ENCODE measurements at places on chromosomes 4 and X. TPM values are rescaled to one million over a fixed set of nuclear protein-coding genes. Genes with fewer than 3 reads are reported as not detected.

DNA sequence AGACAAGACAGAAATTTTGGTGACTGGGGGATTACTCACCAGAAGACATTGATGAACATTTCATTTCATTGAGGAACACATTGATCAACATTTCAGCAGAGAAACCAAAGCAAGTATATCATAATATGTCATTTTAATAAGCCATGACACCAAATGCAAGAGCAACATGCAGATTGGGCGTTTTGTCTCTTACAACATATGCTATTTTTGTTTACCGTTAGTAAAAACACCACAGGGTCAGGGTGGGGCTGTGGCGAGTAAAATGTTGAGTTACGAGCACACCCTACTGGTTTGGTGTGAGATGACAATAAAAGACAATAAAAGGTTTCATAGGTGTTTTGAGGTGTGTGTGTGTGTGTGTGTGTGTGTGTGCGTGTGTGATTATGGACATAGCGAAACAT is 294.5 kb downstream of the PDGFC start:
- H3K27ac ChIP-seq = no peak overlapping the region
- H3K4me3 ChIP-seq = no peak overlapping the region
- no peaks in the 10 kb centered on the region for H3K4me1 ChIP-seq
- H3K27me3 ChIP-seq = no peaks in the 10 kb centered on the region

The DKK2 gene
- total RNA-seq = not detected

The HELQ gene
- 10.1 TPM for total RNA-seq

The NKRF gene
- total RNA-seq = 13.0 TPM

The EVC2 gene
- total RNA-seq = 4.8 TPM

DNA sequence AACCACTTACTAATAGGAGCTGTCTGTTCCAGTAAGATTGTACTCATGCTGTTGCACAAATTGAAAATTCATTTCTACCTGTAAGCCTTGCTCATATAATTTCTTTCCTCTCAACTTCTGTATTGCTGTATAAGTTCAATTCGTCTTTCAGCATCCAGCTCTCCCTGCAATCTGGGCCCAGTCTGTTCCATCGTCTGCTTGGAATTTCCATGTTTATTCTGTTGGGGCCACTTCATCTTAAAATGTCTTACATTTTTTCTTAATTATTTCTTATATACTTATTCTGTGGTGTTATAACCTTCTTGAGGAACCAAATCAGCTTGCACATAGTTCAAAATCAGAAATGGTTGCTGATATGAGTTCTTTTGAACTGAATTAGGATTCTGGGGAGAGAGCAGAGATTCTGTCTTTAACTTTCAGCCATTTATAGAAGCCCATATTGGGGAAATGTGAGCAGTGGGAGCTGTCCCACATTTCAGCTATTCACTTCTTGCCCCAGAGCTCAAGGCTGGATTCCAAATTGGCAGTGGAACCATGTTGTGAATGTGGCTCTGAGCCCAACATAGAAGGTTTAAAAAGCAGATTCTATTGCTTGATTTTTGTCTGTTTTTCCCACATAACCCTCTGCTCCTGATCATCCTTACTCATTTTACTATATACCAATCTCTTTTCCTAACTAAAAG is 291.9 kb downstream of the BMPR1B start:
- H3K4me3 ChIP-seq = no peak overlapping the region
- DNase-seq = no peak
- H3K4me1 ChIP-seq = peaks cover 3% of the 10 kb centered on the region
- no peak overlapping the region for H3K27ac ChIP-seq

The LARP1B gene
- 31.1 TPM for total RNA-seq

- DNase-seq = no peak
- peaks cover 3% of the 10 kb centered on the region for H3K4me1 ChIP-seq
- H3K27ac ChIP-seq = no peak overlapping the region
- H3K36me3 ChIP-seq = peaks cover 4% of the 10 kb centered on the region
These were observed 933.7 kb downstream of the NLGN4X start for GRCh38 chrX:5295004-5295403.

The HTR2C gene
- total RNA-seq = 2.3 TPM

DNA sequence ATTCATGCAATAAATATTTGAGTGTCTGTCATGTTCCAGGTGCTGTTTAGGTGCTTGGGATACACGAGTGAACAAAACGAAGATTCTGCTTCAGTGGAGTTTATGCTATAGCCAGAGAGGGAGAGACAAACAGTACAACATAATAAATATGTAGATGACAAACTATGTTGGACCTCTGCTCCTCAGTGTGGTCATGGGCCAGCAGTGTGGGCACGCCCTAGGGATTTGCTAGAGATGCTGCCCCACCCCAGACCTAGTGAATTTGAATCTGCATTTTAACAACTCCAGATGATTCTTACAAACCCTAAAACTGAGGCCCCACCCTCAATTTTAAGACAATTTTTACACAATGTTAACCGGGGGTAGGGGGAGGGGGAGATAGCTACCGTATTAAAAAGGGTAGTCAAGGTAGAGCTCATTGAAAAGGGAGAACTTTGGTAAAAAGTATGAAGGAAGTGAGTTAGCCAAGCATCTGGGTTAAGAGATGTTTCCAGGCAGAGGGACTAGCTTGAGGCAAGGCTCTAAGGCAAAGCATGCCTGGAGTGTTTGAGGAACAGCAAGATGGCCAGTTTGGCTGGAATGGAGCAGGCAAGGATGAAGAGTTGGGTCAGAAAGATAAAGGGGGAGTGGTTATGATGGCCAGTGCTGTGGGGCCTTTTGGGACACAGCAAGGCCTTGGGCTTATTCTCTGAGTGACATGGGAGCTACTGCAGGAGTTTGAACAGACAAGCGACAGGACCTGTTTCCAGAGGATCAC is 42.4 kb downstream of the SEPSECS start:
- no peak for DNase-seq
- H3K27ac ChIP-seq = no peak overlapping the region
- no peak overlapping the region for H3K4me3 ChIP-seq
- no peaks in the 10 kb centered on the region for H3K27me3 ChIP-seq

- no peaks in the 10 kb centered on the region for H3K27me3 ChIP-seq
- H3K4me1 ChIP-seq = no peaks in the 10 kb centered on the region
- H3K4me3 ChIP-seq = no peak overlapping the region
- H3K36me3 ChIP-seq = no peaks in the 10 kb centered on the region
- no peak for DNase-seq
These were observed 35.7 kb upstream of the INTS6L start for GRCh38 chrX:135484641-135485289.

The PPEF1 gene
- 1.2 TPM for total RNA-seq

DNA sequence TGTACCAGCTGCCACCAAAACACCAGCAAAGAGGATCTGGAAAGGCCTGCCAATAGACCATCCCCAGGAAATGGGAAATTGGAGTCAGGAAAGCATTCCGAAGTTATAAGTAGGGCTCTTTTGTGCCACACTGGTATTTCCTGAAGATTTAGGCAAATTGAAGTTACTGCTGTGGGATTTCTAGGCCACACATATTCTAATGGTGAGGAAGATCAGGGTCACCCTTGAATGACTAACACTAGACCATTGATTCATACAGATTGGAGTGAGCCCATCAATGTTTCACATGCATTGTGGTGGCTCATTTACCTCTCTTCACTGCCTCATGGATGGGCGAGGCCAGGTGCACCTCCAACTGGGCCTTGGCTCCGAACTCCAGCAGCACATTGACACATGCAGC is 22.6 kb downstream of the ASB11 start:
- no peak for DNase-seq
- no peaks in the 10 kb centered on the region for H3K36me3 ChIP-seq
- no peak overlapping the region for H3K27ac ChIP-seq
- no peaks in the 10 kb centered on the region for H3K27me3 ChIP-seq
- H3K4me3 ChIP-seq = no peak overlapping the region

DNA sequence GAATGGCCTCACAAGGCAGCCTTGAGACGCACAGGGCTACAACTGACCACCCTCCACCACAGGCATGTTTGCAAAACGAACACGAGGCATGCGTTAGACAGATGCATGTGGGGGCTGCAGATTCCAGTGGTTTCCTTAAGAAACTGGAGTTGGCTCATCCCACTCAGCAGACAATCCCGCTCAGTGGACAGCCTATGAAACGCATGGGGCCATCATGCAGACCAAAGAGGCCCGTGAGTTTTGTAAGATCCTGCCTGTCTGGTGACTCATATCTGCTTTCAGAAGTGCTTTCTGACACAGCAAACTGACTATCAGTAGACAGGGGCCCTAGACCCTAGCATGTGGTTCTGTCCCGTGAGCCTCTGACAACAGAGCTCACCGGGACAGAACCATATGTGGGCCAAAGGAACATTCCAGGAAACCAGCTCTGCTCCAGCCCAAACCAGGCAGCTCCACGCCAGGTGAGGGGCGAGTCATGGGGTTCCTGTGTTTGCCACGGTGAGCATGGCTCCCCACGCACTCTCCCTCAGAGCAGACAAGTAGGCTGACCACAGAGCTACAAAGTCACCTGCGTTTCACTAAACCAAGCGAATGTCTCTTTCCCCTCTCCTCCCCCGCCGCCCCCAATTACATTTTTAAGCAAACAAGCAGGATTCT is 74.4 kb downstream of the MTMR1 start:
- H3K4me1 ChIP-seq = peaks cover 21% of the 10 kb centered on the region
- no peaks in the 10 kb centered on the region for H3K27me3 ChIP-seq
- no peak overlapping the region for H3K4me3 ChIP-seq
- no peak overlapping the region for H3K27ac ChIP-seq
- no peak for DNase-seq
- no peaks in the 10 kb centered on the region for H3K36me3 ChIP-seq

The RIPPLY1 gene
- total RNA-seq = not detected

DNA sequence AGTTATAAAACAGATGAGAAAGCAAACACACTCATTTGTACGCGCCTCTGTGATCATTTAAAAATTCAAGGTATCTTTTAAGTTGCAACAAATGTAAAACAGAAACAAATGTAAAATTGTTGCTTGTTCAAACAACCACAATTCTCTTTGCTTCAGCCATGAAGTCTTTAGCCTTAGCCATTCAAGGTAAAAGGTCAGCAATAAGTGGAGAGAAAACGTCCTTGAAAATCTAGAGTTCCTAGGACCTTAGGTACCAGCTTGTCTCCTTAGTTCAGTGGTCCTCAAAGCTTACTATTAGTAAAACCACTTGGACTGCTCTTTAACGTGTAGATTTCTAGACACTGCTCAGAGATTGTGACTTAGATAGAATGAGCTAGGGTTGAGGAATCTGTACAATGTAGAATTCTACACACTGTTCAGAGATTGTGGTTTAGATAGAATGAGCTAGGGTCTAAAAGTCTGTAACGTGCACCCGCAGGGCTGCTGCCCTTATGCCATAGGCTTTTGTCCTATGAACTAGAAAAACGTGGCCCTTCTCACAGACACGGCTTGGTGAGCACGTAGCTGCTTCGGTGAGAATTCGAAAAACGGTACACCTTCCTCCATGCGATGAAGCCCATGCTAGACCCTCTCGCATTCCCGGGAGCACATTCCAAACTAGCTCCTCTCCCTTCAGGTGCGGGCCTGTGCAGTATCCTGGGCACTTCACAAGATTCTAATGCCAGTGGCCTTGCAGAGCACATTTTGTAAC is 1.7 kb downstream of the PLAC8 start:
- H3K27me3 ChIP-seq = peaks cover 16% of the 10 kb centered on the region
- DNase-seq = no peak
